ENCODE measurements at places on chromosomes 5 and 9. TPM values are rescaled to one million over a fixed set of nuclear protein-coding genes. Genes with fewer than 3 reads are reported as not detected.
A peak's percentile ranks its signal among the peaks of the same experiment; 100 is the strongest.

- DNase-seq, result no peak
Observed at GRCh38 chr9:128385496-128386460, 14.6 kb downstream of the URM1 start.

DNA sequence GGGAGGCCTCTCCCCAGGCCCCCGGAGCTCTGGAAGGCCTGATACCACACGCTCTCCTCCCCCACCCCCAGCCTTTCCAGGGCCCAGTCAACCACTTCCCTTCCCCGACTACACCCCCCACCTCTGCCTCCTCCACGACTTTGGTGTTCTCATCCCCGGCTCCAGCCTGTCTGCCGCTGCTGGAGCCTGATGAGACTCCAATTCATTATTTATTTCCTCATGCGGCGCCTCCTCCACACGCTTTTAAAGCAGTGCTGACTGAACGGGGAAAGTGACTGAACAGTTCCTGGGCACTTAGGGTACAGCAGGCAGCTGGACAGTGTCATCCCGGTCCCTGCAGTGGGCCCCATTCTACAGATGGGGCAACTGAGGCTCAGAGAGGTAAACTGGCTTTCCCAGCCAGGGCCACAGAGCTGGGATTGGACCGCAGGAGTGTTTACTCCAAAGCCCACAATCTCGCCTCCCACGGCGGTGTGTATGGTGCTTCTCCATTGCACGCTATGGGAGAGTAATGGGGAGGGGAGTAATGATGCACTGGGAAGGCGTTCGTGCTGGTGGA is 15.9 kb upstream of the RPL26L1 start:
- DNase-seq, result no peak

DNA sequence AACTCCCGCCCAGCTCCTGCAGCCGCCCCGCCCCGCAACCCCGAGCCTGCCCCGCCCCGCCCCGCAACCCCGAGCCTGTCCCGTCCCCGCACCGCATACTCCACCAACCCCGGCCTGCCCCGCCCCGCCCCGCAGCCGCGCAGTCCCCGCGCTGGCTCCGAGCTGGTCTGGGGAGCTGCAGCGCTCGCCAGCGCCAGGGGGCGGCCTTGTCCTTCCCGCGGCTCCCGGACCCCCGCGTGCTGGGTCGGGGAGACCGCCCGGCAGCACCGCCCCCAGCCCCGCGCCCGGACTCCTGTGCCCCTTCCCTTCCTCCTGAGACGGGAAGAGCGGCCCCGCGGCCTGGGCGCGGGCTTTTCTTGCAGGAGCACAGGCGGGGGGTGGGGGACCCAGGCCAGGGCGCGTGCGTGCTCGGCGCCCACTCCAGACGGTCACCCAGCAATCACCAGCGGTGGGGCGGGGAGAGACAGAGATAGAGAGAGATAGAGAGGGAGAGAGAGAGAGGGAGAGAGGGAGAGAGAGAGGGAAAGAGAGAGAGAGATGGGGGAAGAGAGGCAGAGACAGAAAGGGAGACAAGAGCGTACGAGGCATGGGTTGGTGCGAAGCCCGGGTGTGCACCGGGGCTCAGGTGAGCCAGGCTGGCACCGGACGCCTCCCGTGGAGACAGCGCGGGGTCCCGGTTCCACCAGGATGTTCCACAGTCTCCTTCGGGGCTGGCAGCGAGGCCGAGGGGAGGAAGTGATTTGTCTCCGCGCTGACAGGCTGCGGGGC is 14.7 kb upstream of the TMEM250 start:
- peak; percentile 55 for DNase-seq

Gene FRMPD1
- 0.31 TPM for polyA plus RNA-seq

- DNase-seq, result no peak
Observed at GRCh38 chr5:120017513-120017912, 388.2 kb downstream of the FAM170A start.

Gene UBE2D2
- 156 TPM for polyA plus RNA-seq

Gene CEP78
- polyA plus RNA-seq, result 38.4 TPM

Gene FUT7
- polyA plus RNA-seq, result 0.11 TPM

Gene KCTD16
- polyA plus RNA-seq, result 0.49 TPM

- DNase-seq, result no peak
Observed at GRCh38 chr9:111632060-111632459, 926 bp downstream of the DNAJC25 start.

DNA sequence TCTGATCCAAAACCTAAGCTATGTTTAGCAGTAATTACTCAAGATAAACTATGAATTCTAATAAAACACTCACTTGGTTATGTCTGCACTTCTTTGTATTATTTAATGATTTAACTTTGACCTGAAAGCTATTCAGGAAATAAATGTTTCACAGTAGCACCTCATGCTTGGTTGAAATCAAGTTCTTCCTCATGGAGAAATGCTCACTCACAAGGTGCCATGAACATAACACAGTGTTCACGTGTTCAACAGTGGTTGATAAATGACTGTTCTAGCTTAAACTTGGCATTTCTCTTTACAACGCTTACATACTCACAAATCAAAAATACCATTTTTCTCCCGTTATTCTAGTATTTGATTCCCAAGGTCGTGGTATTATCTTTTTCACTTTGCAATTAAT is 35.8 kb downstream of the PUM3 start:
- DNase-seq, result no peak

DNA sequence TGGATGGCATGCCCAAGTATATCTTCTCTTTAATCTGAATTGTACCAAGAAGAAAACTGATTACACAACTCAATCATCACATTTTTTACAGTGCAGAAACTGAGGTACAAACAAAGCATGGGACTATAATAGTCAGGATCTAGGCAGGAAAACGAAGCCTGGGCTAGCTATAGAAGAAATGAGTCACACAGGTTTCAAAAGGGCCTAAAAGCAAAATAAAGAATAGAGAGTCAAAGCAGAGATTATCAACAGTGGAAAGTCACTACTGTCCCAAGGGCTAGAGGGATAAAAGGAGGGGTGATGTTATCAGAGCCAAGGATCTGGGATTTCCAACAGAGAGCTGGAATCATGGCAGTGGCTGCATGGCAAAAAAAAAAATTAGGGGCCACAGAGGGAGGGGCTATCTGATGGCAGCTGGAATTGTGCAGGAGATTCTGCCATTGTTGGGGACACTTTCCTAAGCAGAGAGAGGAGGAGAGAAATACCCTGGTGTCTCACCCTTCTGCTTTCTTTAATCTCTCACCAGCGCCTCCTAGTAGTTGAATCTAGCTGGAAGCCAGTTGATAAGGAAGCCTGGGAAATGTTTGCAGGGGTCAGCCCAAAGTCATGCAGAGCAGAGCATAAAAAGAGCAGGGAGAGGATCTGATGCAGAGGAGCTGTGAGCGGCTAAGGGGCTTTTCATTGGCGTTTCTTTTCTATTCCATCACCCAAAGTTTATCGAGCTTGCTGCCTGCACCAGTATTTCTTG is 343.2 kb downstream of the ACTL7B start:
- no peak for DNase-seq

DNA sequence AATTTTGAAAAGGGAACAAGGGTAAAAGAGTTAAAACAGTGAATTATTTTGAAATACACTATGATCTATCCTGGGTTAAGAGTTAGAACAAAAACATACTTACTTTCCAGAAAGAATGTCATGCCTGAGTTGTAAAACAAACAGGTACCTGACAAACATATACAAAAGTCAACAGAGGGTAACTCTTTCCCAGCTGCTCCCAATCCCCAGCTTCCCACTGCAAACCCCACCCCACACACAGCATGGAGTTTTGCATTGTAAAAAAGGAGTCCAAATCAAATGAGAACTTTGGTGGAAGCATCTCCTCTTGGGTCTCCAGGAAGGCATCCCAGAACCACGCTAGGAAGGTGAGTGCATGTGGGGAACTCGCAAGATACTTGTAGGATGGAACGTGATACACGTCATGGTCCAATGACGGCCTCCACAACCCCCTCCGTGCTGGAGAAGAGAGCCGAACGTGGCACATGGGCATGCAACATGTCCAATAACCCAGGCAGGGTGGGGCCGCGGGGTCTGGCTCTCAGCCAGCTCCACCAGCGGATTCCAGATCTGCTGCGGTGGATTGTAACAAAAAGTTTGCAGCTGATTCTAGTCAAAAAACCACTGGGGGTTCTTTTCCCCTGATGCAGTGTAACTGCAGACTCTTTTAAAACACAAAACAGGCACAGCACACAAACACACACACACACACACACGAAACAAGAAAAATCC is 55.8 kb downstream of the EPB41L4B start:
- DNase-seq, result no peak

Gene PRKACG
- polyA plus RNA-seq, result not detected

Gene FOXD4
- 0.13 TPM for polyA plus RNA-seq

- peak; percentile 74 for DNase-seq
Observed at GRCh38 chr9:136857581-136858412, 5.7 kb downstream of the MAMDC4 start.

Gene CCL21
- polyA plus RNA-seq, result 191 TPM

- DNase-seq, result no peak
Observed at GRCh38 chr5:137275083-137275482, 224.0 kb downstream of the SPOCK1 start.

DNA sequence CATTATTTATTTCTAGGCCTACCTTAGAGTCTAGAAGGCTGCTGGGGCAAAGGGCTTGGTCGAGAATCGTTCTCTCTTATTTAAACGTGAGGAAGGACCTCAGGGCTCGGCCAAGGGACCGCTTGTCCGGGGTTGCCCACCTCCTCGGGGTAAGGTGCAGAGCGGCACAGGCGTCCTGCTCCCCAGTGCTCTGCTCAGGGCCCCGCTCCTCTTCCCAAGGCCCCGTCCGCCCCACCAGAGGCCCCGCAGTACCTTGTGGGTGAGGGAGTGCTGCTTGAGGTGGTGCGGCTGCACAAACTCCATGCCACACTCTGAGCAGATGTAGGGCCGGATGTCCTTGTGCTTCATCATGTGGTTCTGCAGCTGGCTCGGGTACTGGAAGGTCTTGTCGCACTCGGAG is 47.3 kb downstream of the ZNF366 start:
- DNase-seq, result no peak

Gene PCDHA9
- 0.06 TPM for polyA plus RNA-seq

Gene FST
- polyA plus RNA-seq, result 0.88 TPM

Gene IRX1
- 37.5 TPM for polyA plus RNA-seq

GRCh38 chr9:82729991-82730589 is 332.9 kb downstream of the RASEF start:
- DNase-seq, result no peak

DNA sequence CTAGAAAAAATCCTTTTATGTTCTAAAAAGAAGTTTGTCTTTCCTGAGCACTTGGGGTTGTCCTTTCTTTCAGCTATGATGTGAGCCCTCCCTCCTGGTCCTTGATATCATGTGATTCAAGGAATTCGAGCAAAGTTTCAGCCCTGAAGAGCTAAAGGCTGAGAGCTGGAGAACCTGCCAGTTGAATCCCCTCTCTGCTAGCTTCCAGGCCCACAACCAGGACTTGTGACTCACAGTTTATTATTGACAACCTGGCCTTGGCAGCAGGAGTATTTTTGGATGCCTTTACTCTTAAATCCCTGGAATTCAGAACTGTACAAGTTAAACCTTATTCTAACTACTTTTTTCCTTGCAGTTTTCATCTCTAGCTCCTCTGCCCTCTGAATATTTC is 182.8 kb downstream of the SPOCK1 start:
- DNase-seq, result no peak

DNA sequence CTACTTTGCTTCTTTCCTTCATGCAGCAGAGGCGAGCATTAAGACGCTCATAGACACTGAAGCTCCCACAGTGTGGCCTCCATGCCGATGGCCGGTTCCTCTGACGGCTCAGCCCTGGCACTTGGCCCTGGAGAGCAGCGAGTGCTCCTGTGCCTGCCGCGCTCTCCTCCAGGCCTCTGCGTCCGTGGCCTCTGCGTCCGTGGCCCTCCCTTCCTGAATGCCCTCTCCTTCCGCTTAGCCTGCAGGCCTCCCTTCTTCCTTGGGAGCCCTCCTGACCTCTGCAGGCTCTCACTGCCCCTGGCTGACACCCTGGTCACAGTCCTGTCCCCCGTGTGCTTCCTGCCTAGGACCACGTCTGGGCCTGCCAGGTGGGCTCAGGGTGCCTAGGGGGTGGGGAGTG is 92.8 kb downstream of the ZNF354C start:
- no peak for DNase-seq

GRCh38 chr5:135740475-135740874 is 94.0 kb upstream of the SLC25A48 start:
- no peak for DNase-seq

GRCh38 chr9:68897577-68898145 is 116.3 kb downstream of the PRKACG start:
- no peak for DNase-seq

DNA sequence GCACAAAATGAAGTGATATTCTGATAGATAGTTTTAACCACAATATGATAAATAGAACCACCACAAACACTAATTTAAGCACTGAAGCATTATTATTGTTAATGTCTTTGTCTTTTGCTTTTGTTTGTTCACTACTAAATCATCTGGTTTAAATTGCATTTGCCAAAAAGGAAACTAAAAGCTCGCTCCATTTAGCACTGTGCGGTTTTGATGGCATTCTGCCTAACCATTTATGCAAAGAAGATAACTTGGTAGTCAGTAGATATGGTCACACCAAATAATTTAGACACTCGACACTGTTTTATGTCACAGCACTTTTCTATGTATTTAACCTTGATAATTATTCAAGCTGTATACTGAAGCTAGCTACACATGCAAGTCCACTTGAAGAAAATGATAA is 849.8 kb upstream of the CDH6 start:
- DNase-seq, result no peak

Gene PROP1
- polyA plus RNA-seq, result not detected

- DNase-seq, result no peak
Observed at GRCh38 chr9:127509955-127510299, 58.6 kb downstream of the LRSAM1 start.

Gene GMCL2
- not detected for polyA plus RNA-seq

DNA sequence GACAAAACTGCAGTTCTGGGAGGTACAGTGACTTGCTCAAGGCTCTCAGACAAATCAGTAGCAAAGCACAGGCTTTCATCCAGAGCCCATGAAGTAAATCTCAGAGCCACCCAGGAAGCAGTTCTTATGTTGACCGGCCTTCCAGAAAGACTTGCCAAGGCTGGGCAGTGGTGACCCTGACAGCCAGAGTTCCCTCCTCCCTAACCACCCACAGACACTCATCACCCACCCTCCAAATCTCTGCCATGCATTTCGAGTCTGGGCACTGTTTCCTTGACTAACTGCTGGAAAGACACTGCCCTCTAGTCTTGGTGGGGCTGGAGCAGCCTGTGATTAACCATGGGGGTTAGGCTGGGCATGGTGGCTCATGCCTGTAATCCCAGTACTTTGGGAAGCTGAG is 21.5 kb downstream of the NEURL1B start:
- DNase-seq, result no peak

Measured in left lung (tissue), 14 donors.